Fibroblast of upper back skin (primary cell): ENCODE measurements at places on chromosomes 12 and 14.
A peak's percentile ranks its signal among the peaks of the same experiment; 100 is the strongest.

GRCh38 chr12:31488737-31489338 is 102.1 kb downstream of the DENND5B start:
- DNase-seq = no peak

DNA sequence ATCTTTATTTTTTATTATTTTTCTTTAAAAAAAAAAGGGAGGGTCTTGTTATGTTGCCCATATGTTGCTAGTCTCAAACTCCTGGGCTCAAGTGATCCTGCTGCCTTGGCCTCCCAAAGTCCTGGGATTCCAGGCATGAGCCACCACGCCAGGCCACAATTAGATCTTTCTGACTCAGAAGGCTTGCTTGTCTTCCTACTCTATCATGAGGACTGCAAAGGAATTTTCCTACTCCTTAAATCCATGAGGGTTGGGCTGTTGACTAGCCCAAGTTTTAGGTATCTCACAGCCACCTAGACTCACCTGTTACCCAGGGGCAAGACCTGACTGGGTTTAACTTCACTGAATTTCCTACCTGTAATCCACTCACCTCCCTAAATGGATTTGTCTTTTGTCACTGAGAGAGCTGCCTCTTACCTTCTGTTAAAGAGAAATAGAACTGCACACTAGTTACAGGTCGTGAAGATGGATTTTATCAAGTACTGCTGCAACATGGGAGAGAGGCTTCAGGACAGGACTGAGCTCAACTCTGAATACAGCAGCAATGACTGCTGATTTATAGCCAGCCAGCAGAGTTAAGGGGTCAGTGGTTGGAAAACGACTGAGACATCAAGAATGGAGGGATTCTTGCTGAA is 72.3 kb downstream of the B4GALNT3 start:
- DNase-seq = peak; percentile 37

GRCh38 chr12:24416423-24417109 is 467.1 kb upstream of the SOX5 start:
- no peak for DNase-seq

- no peak for DNase-seq
Measured at GRCh38 chr12:9404031-9404430, 195.8 kb upstream of the PZP start.

DNA sequence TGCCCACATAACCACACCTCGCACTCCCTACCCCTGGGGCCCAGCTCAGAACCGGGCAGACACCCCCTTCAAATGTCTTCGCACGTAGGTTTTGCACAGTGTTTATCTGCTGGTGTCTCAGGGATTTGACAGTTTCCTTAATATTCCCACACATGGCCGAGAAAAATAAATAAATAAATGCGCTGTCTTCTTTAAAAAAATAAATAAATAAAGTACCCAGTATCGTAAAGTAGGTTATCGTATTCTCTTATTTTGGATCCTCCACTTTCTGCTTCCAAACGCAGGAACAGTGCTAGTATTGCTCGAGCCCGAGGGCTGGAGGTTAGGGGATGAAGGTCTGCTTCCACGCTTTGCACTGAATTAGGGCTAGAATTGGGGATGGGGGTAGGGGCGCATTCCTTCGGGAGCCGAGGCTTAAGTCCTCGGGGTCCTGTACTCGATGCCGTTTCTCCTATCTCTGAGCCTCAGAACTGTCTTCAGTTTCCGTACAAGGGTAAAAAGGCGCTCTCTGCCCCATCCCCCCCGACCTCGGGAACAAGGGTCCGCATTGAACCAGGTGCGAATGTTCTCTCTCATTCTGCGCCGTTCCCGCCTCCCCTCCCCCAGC is 710 bp upstream of the FOS start:
- DNase-seq = no peak

DNA sequence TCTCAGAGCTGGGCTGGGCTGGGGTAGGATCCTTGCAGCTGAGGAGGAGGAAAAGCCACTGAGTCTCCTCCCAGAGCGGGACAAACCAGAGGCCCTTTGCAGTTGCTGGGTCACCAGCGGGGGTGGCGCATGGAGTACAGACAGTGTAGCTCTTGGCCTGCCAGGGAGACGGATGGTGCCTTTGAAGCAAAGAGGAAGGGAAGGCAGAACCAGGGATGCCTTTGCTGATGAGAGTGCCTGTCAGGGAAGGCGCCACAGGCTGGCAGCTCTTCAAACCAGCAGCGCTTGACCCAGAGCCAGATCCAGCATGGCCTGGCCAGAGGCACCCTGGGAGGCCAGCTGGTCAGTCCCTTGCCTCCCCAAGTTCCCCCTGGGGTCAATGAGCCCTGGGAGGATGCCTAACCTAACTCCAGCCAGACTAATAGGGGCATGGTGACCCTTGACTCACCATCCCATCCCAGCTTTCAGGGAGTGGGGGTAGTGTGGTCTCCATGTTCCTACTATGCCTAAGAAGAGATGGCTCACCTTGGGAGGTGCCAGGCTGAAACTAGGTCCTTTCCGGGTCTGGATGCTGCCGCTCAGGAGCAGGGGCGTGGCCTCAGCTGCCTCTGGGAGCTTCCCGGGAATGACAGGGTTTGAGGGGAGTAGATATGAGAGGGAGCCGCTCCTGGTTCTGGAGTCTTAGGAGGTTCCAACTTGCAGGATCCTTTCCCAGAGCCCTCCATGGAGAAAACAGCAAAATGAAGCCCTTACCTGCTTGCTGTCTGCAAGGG is 19.8 kb downstream of the VASH1 start:
- DNase-seq = no peak

DNA sequence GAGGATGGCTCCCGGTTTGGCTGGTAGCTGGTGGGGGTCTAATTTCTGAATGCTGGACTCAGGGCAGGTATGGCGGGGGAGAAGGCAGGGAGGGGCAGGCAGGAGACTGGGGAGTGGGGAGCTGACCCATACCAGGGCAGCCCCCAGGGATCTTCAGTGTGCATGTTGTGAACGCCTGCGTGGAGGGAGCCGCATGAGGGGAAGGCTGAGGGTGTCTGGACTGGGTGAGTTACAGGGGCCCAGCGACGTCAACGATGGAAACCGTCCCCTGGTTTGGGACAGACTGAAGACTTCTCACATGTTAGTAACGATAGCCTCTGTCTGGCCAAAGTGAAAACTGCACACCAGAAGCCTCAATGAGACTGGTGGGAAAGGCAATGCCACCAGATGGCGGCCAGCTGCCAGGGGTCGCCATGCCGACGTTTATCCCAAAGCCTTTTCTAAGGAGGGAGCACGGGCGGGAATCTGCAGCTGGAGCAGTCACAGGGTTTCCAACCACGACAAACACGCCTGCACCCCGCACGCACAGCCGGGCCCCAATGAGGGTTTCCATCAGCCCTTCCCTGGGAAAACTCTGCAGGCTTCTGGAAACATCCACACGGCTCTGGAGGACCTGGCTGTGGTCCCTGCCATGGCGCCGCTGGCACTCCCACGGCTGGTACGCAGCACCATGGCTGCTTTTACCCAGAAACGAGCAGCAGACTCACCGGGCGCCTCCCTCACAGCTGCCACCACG is 14.0 kb downstream of the PGAM5 start:
- peak; percentile 33 for DNase-seq

DNA sequence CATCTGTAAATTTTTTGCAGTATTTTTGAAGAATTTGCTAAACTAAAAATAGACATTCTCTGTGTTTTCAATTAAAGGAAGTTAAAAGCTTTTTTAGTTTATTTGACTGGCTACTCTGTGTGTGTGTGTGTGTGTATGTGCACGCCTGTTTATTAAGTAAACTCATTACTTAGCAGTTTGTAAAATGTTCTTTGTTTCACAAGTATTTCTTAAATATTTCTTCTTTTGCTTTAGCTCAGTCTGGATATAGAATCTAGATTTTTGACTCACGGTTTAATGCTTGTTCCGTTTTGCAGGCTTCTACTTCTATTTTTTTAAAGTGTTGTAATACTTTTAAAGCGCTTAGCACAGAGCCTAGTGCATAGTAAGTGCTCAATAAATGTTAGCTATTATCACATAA is 46.5 kb upstream of the KCNMB4 start:
- no peak for DNase-seq

- no peak for DNase-seq
Measured at GRCh38 chr14:89299587-89299986, 117.4 kb downstream of the FOXN3 start.

DNA sequence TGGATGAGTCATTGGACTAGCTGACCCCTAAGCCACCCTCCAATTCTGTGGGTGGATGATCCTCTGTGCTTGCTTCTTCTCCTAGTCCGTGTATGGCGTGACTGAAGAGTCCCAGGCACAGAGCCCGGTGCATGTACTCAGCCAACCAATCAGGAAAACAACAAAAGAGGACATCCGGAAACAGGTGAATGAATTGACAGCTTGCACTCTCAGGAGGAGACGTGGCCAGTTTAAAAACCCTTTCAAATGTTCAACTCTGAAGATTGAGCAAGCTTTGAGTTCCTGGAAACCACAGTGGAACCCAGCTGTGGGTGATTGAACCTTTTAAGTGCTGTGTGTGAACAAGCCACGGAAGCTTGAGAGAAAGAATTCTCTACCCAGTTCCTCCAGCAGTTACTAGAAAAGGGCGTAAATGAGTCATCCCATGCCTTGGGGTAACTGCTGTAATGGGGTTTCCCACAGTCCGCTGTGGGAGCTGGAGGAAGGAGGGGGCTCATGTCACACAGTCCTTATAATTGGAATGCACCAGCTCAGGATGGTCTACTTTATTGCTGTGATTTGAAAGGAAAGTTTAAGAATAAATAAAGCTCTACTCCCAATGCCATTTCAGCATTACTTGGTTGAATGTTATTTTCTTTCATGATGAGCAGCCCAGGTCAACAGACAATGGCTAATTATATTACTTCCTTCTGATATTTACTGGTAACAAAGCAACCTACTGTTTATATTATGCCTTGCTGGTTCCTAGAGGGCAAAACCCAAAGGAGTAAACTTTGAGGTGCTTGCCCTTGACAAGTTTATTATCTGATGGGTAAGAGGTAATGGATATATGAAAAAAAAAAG is 417.0 kb downstream of the DPF3 start:
- peak; percentile 64 for DNase-seq

GRCh38 chr12:124270671-124271070 is 24.2 kb upstream of the RFLNA start:
- no peak for DNase-seq

GRCh38 chr12:14138495-14138894 is 157.1 kb upstream of the GRIN2B start:
- DNase-seq = no peak

GRCh38 chr12:131105736-131106348 is 152.1 kb downstream of the ADGRD1 start:
- no peak for DNase-seq

GRCh38 chr12:122669397-122670070 is 33.6 kb downstream of the HCAR2 start:
- peak; percentile 53 for DNase-seq

GRCh38 chr14:69812711-69813110 is 15.7 kb upstream of the SLC10A1 start:
- DNase-seq = no peak

DNA sequence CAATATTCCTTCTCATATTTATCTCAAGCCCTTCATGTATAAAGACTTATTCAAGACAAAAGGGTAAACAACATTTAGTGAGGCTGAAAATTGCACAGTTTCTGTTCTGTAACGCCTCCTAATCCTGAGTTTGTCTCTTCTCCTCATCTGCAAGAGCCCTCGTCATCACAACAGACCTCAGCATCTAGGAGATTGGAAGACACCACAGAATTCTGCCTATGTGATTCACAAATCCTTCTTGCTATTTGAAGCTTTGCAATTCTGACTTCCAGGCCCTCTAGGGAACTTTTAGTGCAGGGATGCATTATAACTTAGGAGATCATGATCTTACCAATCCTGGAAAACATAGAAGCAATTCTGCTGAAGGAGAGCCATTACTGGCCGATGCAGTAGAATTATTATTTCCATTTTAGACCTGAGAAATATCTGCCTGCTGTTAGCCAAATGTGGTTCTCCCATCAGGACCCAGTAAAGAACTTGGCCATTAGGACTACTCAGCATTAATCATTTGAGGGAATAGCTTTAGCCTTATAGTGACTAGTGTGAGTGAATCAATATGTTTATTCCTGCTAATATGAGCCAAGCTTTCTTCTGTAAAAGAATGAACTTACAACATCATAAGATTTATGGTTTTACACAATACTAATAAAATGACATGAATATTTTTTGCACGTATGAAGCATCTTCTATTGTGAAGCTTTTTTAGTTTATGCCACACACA is 119.5 kb downstream of the ANO4 start:
- peak; percentile 51 for DNase-seq

GRCh38 chr14:61360796-61361525 is 39.6 kb downstream of the PRKCH start:
- no peak for DNase-seq

DNA sequence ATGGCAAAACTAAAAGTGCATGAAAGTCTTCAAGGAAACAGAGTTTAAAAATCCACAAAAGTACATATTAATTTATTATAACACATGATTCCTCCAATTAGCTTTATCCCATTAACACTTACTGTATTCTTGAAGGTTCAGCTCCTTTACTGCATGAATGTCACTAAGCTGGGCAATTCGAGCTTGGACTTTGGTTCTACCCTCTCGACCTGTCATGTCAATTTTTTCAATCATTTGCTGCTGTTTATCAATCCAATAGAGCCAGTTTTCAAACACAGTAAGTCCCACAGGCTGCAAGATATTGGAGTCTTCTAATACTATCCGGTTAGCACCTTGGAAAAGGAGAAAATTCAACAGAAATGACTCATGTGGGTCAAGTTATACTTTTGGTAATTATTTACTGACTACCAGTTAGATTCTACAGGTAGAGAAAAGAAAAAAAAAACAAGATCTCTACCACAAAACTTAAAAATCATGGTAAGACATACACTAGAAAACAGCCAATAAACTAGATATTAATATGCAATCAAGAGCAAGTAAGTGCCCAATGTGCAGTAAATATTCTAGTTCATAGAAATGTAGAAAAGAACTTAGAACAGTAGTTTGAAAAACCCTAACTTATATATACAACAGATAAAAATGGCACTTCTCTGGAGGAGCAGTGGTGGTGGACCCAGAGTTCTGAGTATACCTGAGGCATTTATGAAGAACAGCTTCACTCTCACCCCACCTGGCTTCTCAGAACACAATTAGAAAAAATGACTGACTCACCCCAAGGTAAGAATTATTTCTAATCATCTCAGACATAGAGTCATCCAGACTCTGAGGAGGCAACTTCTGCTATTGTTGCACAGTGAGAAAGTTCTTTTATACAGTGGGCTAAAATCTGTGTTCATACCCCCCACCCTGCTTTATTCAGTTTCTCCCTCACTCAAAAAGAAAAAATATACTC is 67.7 kb downstream of the BCL2L14 start:
- DNase-seq = no peak
